ENCODE measurements at places on chromosomes 13 and 19.
A peak's percentile ranks its signal among the peaks of the same experiment; 100 is the strongest.

GRCh38 chr13:74449811-74450524, 315.8 kb upstream of the KLF12 start:
- DNase-seq = no peak

DNA sequence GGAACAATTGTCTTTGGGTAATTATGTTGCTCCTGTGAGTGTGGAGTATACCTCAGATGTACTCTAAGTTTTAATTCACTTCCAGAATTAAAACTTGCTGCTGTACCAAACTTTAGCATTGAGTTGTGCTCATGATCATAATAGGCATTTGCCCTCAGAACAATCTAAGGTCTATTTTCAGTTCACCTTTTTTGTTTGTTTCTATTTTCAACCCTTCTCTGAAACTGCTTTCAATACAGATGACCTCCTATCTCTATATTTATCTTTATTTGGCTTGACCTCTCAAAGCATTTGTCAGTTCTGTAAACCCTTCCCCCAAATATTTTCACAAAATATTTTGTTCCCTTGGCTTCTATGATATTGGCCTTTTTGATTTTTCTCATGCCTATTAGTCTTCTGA, 873.0 kb downstream of the OLFM4 start:
- DNase-seq = no peak

GRCh38 chr19:46634045-46634655, 1.9 kb downstream of the GNG8 start:
- peak; percentile 21 for DNase-seq

DNA sequence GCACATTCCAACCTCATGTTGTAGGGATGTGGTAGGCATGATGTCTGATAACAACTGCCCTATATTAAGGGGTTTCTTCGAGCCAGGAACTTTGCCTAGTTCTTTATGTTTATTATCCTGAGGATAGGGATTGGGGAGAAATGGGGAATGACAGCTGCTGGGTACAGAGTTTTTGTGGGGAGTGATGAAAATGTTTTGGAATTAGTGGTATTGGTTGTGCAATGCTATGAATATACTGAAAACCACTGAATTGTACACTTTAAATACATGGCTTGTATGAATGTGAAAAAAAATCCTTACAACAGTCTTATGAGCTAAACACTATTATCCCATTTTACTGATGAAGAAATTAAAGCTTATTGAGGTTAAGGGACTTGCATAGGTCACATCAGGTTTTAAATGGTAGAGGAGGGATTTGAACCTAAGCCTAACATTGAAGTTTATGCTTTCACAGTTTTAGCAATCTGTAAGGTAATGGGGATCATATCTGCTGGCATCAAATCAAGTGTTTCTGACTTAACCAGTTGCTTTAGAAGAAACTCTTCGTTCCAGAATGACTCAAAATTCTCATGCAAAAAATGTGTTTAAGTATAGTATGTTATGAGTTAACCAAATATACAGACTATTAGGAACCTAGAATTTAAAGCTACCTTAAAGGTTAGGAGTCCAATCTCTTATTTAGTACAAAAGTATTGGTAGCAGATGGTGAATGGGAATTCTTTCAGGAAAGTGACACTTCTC, 61.4 kb downstream of the ERCC5 start:
- DNase-seq = no peak

- no peak for DNase-seq
Observed at GRCh38 chr19:1274852-1275259, 474 bp upstream of the FAM174C start.

DNA sequence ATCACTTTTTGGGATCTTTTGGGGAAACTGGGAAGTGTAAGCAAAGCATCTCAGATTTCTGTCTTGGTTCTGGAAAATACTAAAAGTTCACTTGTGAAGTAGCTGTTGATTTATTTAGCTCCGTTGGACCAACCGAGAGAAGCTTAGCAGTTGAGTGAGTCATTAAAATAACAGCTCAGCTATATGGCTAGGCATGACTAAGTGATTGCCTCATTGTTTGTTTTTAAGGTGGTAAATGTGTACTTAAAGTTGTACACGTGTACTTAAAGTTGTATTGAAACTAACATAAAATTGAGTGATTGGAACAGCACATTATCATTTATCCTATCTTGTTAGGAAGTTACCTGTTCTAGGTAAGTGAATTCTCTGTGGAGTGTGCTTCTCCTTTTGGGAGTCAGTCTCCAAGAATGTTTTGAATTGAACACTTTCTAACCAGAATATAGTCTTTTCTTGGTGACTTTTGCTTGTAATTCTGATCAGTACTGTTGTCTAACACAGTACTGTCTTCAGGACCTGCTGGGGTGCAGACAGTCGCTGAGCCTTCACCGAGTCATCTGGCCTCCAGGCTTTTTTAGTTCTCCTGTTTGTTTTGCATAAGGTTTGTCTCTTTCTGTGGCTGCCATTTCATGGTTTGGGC, 2.9 kb upstream of the DCUN1D2 start:
- peak; percentile 90 for DNase-seq

- DNase-seq = peak; percentile 46
Observed at GRCh38 chr13:50403311-50403710, 388.1 kb downstream of the KCNRG start.

DNA sequence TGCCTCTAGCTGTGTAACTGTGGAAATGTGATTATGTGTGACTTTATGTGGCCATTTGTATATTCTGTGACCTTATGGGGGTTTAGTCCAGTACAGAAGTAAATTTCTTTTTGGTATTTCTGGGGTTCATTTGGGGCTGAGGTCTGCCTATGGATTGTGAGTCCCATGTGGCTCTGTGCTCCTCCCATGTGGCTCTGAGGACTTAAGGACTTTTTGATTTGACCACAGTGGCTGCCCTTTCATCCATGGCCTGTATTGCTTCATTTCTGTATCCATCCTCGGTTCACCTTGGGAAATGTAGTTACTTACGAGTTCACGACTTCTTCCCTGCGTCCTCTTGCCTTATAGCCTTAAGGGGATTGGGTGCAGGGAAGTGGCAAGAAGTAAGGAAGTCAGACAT, 1.0 kb downstream of the ZNF420 start:
- DNase-seq = no peak

DNA sequence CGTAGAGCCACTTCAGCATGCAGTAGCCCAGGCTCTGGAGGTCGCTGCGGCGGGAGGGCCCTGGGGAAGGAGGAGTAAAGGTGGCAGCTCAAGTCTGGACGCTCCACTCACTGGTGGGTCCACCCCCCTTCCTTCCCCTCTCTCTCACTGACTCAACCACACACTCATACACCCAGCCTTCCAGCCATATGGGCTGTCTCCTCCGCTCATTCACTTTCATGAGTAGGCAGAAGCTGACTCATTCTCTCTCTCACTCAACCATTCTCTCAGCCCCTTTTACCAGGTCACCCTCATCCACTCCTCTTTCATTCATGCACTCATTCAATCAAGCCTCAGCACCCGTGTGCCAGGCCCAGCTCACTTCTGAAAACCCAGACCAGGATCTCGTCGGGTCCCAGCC, 27.5 kb upstream of the SIGLEC11 start:
- DNase-seq = no peak

DNA sequence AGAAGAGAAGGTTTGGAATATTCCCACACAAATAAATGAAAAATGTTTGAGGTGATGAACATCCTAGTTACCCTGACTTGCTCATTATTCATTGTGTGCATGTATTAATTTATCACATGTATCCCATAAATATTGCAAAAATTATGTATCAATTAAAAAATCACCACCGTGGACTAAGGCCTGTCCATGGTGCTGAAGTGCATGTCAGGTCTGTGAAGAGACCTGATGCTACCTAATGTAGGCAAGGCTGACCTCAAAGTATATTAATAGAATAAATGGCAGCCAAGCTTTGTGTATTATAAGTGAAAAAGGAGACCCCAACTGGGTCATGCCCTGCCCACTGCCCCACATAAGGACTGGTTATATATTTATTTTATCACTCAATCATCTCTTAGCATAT, 34.4 kb upstream of the ZNF835 start:
- DNase-seq = no peak

DNA sequence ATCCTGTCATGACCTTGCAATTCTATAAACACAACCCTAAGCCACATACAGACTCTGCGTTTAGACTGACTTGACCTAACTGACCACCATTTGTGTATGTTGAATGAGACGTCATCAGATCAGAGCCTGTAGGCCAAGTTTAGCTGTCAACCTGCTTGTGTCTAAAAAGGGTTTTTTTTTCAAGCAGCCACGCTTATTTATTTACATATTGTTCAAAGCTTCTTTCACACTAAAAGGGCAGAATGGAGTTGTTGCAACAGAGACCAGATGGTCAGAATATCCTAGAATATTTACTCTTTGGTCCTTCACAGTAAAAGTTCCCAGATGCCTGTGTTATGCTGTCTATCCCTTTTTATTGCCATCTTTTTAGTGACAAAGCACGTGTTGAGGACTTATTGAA, 307.7 kb upstream of the SLC10A2 start:
- DNase-seq = no peak

GRCh38 chr19:43495082-43495481, 9.5 kb downstream of the PHLDB3 start:
- no peak for DNase-seq

GRCh38 chr13:63011996-63012395, 1596.3 kb upstream of the PCDH20 start:
- DNase-seq = no peak

DNA sequence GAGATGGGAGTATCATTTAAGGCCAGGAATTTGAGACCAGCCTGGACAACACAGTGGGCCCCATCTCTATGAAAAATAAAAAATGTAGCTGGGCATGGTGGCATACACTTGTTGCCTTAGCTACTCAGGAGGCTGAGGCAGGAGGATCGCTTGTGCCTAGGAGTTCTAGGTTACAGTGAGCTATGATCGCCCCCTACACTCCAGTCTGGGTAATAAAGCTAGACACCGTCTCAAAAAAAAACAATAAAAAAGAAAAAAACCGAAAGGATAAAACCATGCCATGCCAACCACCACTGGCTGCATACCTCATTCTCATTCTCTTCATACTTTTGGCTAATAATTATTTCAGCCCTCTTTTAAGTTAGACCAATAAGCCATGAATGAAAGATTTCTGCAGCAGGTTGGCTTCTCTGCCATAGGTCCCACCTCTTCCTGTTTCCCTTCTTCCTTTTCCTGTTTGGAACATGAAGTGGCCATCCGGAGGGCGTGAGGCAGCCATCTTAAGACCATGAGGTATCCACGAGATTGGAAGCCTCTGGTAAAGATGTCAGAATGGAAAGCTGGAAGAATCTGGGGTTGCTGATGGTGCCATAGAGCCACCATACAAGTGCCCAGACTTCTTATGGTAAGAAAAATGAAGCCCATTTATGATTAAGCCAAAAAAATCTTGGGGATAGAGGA, 171.3 kb downstream of the CACNA1A start:
- no peak for DNase-seq

GRCh38 chr13:21557995-21558394, 46.0 kb downstream of the MICU2 start:
- no peak for DNase-seq

DNA sequence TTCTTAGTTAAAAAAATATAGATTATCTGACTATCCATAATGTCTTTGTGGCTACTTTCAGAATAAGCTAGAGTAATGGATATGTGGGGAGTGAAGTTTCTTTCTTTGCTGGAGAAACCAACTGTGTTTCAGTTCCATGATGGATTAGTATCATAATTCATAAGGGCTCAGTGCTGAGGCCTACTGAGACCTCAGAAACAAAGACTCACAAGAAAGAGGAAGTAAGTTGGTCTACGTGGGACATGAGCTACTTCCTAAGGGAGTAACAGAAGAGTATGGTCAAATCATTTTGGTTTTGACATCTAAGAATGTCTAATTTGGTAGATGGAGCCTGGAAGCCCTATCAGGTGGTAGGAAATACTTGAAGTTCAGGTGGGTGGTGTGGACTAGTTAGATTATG, 99.0 kb upstream of the HTR2A start:
- no peak for DNase-seq
